ENCODE measurements at places on chromosomes 16 and 17.
A peak's percentile ranks its signal among the peaks of the same experiment; 100 is the strongest.

- no peak for DNase-seq
Observed at GRCh38 chr17:71098071-71098470, 928.7 kb downstream of the KCNJ2 start.

- no peak for DNase-seq
Observed at GRCh38 chr16:87352818-87353217, 30.8 kb downstream of the FBXO31 start.

- DNase-seq, result peak; percentile 90
Observed at GRCh38 chr16:81723098-81723723, 55.9 kb upstream of the PLCG2 start.

DNA sequence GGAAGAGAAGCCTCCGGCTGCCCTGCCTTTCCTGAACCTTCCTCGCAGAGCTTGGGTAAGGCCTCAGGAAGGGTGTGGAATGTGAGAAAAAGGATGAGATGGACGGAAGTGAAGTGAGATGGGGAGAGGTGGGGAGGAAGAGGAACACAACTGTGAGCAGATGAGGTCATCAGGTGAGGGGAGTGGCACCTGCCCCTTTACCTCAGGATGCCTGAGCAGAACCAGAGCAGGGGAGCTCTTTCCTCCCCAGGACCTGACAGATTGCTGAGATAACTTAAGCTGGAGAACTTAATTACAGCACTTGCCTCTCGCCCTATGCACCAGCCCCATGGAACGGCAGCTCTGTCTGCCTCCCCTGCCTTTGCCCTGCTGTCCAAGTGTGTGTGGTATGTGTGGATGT, 29.8 kb downstream of the TMEM132E start:
- no peak for DNase-seq

DNA sequence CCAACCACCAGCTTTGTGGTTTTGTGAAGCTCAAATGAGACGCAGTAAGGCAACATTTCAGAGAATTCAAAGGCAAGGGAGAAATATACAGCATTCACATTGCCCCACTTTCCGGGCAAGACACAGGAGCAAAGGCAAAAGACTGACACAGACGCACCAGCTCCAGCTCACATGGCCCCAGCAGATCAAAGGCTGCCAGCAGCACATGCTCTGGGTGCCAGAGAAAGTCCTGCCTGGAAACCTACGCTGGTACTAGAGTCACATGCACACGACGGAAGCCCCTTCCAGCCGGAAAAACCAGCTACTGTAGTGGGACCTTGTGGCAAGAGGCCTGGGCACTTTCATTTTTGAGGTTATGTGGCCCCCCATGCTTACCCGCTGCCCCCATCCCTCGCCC, 50.1 kb downstream of the GTF3C1 start:
- no peak for DNase-seq

- no peak for DNase-seq
Observed at GRCh38 chr16:1315081-1316032, 5.9 kb downstream of the UBE2I start.

DNA sequence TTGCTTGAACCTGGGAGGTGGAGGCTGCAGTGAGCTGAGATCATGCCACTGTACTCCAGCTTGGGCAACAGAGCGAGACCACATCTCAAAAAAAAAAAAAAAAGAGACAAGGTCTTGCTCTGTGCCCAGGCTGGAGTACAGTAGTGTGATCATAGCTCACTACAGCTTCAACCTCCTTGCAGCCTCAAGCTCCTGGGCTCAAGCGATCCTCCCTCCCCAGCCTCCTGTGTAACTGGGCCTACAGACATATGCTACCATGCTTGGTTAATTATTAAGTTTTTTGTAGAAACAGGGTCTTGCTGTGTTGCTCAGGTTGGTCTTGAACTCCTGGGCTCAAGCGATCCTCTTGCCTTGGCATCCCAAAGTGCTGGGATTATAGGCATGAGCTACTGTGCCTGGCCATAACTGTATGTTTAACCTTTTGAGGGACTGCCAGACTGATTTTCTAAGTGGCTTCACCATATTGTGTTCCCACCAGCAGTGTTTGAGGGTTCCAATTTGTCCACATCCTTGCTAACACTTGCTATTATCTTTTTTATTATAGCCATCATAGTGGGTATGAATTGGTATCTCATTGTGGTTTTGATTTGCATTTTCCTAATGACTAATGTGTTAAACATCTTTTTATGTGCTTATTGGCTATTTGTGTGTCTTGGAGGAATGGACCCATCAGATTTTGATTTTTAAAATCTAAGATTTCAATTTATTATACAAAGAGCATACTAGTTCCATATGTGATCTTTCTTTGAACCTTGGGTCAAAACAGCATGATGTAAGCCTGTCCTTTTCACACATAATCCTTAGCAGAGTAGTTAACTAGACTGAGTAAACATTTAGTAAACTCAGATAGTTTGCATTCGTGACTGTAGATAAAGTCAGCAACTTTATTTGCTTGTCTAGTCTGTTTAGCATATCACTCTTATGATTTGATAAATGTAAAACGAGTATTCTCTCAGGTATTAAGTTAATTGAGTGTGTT, 38.1 kb upstream of the KPNB1 start:
- no peak for DNase-seq

- DNase-seq, result no peak
Observed at GRCh38 chr17:10579270-10579669, 29.8 kb upstream of the MYH2 start.

DNA sequence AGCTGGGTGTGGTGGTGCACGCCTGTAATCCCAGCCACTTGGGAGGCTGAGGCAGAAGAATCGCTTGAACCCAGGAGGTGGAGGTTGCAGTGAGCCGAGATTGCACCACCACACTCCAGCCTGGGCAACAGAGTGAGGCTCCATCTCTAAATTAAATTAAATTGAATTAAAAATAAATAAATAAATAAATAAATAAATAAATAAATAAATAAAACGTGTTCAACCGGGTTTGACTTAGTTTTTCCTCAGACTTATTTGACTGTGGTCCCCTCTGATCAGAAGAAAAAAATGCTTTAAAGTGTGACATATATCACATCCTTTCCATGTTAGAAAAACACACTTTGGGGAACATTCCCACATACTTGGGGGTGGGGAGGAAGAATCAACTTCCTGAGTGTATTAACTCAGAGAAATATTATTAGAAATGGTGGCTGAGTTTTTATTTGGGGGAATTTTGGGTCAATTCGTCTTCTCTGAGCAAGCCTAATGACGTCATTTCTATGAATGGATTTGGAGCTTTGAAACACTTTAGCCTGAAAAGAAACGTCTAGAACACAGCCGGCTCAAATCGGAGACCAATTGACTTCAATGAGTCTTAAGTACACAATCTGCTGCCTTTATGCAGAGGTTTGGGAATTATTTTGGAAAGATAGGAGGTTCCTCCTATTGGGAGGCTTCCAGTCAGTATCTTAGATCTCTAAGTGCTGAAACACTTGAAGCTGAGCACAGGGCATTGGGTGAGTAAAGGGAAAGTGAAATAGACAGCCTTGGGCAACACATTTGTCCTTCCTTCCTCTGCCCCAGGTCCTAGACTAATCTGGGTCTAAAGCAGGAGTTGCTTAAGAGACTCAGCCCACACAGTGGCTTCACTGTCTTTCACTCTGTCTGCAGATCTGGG, 132.6 kb downstream of the PITPNC1 start:
- no peak for DNase-seq

DNA sequence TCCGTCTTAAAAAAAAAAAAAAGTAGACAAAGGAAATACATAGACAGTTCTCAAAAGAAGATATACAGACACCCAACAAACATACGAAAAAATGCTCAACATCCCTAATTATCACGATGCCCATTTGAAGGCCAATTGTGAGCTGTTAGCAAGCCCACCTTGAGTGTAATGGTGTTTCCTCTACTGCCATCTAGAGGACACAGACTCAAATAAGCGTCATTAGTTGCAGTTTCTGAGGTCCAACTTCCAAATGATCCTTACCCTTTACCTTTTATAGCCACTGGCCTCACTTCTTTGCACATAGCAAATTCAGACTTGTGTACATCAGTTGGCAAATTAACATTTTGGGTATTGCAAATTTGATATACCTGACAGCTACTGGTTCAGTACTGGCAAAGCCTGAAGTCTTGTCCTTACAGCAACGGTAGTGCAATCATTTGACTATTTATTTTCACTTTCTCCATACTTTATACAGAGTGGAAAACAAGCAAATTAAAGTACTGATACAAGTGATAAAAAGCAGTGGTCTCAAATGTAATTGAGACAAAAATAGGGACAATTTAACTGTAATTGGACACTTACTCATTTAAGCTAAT, 536.3 kb upstream of the EEF2KMT start:
- DNase-seq, result peak; percentile 4

DNA sequence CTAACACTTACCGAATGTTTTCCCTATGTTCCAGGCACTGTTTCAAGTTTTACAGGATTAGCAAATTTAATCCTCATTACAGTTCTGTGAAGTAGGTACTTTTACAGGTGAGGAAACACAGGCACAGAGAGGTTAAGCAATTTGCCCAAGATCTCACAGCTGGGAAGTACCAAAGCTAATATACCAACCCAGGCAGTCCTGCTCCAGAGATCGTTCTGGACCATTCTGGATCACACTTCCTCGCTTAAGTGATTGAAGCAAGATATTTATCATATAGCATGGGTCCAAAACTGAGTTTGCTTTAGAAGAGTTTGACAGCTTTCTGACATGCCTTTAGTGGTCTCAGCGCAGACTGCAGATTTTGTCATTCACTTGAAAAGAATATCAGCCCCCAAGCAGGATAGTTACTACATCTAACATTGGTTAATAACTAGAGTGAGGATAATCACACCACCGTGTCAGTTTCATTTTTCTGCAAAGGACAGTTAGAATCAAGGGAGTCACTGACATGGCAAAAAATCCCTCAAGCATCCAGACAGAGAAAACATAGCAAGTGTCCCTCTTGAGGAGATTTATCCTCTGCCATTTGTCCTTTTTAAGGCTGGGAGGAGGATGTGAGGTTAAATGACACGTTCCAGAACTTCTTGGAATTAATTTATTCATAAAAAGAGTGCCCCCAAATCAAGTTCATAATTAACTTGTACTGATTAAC, 5.1 kb downstream of the HS3ST3B1 start:
- no peak for DNase-seq

DNA sequence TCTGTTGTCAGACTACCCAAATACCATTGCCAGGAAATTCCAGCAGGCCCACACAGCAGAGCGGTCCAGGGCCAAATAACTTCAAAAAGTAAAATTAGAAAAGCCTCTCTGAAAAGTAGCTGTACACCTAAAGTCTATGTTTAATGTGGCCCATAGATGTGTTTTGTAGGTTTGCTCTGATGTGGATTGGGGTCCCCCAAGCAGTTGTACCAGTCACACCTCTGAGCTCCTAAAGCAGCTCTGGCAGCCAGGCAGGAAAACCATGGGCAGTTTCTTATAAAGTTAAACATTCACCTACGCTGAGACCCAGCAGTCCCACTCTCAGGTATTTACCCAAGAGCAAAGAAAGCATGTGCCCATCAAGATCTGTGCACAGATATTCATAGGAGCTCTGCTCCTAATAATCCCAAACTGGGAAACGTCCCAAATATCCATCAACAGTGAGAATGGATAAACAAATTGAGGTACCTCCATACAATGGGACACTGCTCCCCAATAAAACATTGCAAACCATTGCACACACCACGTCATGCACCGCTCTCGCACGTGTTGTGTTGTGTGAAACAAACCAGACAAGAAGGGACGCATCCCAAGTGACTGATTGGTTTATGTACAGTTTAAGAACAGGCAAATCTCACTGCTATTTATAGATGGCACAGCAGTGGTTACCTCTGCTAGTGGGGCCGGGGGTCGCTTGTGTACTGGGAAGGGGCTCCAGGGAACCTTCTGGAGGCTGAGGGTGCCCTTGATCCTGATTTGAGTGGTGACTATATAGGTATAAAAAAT, 15.8 kb upstream of the PRM1 start:
- DNase-seq, result peak; percentile 22

- DNase-seq, result no peak
Observed at GRCh38 chr16:75024594-75024993, 25.8 kb downstream of the ZNRF1 start.

GRCh38 chr16:70388006-70388680, 41.4 kb downstream of the DDX19A start:
- DNase-seq, result no peak

GRCh38 chr16:50004239-50004638, 20.8 kb upstream of the CNEP1R1 start:
- no peak for DNase-seq

DNA sequence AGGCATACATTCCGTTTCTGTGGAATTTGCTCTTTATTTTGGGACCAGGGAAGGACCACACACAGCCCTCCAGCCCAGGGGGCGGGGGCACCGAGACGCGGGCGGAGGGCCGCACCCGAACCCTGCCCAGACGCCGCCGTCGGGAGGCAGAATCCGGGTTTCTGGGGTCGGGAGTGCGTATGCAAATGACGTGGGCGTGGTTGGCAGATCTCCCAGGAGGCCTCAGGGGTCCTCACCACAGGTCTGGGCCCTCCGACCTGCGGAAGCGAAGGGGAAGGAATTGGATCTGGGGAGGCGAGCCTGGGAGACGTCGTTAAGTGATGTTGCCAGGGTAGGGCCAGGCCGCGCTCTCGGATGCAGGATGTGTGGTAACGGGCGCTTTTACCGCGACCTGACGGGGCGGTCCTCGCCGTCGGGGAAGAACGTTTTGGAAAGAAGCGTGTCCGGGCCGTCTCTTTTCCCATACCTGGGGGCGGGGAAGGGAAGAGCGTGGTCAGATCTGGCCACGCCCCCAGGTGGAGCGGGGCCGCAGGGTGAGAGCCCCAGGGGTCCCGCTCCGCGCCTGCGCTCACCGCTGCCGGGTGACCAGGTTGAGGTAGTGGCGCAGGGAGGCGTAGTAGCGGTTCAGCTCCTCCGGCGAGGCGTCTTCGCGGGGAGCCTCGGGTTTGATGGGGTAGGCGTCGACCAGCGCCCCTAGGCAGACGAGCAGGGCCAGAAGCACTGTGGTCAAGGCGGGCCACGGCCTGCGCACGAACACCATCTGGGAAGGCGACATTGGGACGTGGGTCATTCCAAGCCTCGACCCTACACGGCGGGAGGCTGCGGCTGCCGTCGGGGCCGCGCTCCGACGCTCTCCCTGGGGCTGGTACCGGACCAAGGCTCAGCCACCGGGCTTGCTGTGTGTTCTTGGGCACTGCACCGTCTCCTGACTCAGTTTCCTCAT, 745 bp downstream of the PYY start:
- no peak for DNase-seq
